Stomach (tissue), 19 donors: ENCODE measurements at places on chromosomes 7 and 10. TPM values are rescaled to one million over a fixed set of nuclear protein-coding genes. Genes with fewer than 3 reads are reported as not detected.
A peak's percentile ranks its signal among the peaks of the same experiment; 100 is the strongest.

Gene NEUROD6
- not detected for total RNA-seq

GRCh38 chr7:95433952-95434556 is 774 bp downstream of the PON2 start:
- H3K4me1 ChIP-seq, result peaks cover 24% of the 10 kb centered on the region
- DNase-seq, result no peak
- H3K27ac ChIP-seq, result peak overlapping the region; percentile 85
- no peaks in the 10 kb centered on the region for H3K36me3 ChIP-seq
- H3K27me3 ChIP-seq, result no peaks in the 10 kb centered on the region

DNA sequence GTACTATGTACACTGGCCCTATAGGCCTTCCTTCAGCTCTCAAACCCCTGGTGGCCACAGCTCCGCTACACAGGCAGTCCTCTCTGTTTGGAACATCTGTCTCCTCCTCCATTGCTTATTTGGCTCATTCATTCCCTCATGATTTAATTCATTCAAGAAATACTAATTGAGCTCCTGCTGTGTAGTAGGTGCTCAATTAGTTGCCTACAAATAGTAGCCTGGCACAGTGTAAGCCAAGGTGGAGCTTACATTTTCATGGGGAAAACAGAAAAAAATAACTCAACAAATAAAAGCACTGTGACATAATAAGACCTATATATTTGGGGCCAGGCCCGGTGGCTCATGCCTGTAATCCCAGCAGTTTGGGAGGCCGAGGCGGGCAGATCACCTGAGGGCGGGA is 3.4 kb upstream of the FIS1 start:
- no peaks in the 10 kb centered on the region for H3K27me3 ChIP-seq
- H3K36me3 ChIP-seq, result peaks cover 25% of the 10 kb centered on the region
- H3K27ac ChIP-seq, result no peak overlapping the region

- no peaks in the 10 kb centered on the region for H3K27me3 ChIP-seq
- H3K27ac ChIP-seq, result no peak overlapping the region
- H3K4me3 ChIP-seq, result no peak overlapping the region
- H3K4me1 ChIP-seq, result no peaks in the 10 kb centered on the region
Observed at GRCh38 chr10:24974976-24975375, 22.6 kb upstream of the PRTFDC1 start.

- H3K27ac ChIP-seq, result peak overlapping the region; percentile 71
- H3K4me1 ChIP-seq, result peaks cover 6% of the 10 kb centered on the region
- no peak for DNase-seq
- H3K36me3 ChIP-seq, result no peaks in the 10 kb centered on the region
- no peaks in the 10 kb centered on the region for H3K27me3 ChIP-seq
Observed at GRCh38 chr10:93495654-93496321, 624 bp upstream of the CEP55 start.

GRCh38 chr10:35613107-35613440 is 7.9 kb downstream of the GJD4 start:
- H3K27ac ChIP-seq, result no peak overlapping the region
- DNase-seq, result no peak
- peaks cover 4% of the 10 kb centered on the region for H3K4me1 ChIP-seq
- no peaks in the 10 kb centered on the region for H3K36me3 ChIP-seq
- H3K4me3 ChIP-seq, result no peak overlapping the region
- no peaks in the 10 kb centered on the region for H3K27me3 ChIP-seq
